ENCODE measurements at places on chromosomes 5 and 9. TPM values are rescaled to one million over a fixed set of nuclear protein-coding genes. Genes with fewer than 3 reads are reported as not detected.

The HACD4 gene
- 2.4 TPM for total RNA-seq

DNA sequence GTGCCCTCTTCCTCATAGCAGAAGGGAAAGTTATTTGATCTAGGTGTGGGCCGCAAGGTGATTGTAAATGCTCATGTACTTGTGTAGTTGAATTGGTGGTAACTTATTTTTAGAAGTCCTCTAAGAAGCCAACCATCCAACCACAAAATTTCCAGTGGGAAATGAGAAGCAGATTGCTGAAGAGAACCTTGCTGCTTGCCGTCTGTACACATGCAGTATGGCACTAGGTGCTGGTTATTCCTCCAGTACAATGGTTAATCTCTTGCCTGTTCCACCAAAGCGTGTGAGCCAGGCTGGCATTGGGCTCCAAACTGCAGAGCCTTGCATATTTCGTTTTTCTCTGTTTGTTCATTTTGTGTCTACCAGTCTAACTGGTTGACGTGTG lies 28.0 kb downstream of the PIP5K1B start:
- DNase-seq = no peak

- no peak for DNase-seq
Observed at GRCh38 chr5:143244990-143245389, 158.5 kb downstream of the NR3C1 start.

The HSD17B3 gene
- total RNA-seq = 0.38 TPM

All from PC-9 (cell line).